ENCODE measurements at places on chromosomes 5 and 9. TPM values are rescaled to one million over a fixed set of nuclear protein-coding genes. Genes with fewer than 3 reads are reported as not detected.

DNA sequence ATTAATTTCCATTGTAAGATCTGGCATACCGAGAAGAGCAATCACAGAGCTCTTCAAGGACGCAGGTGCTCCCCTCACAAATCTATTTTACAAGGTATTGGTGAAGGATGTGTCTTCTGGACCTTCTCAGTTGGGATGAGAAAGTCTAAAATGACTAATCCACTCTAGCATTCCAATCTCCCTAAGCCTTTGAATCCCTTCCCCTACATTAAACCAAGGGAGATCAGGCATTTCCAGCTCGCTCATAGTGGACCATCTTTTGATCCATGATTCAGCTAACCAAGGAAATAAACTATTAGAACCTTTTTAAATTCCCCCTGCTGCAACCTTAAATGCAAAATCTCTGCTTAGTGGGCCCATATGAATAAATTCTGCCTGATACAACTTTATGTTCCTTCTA, 95.9 kb upstream of the FBN2 start:
- H3K27me3 ChIP-seq: no peaks in the 10 kb centered on the region
- H3K27ac ChIP-seq: no peak overlapping the region
- no peak overlapping the region for H3K4me3 ChIP-seq
- no peaks in the 10 kb centered on the region for H3K36me3 ChIP-seq
- no peaks in the 10 kb centered on the region for H3K4me1 ChIP-seq

- H3K27me3 ChIP-seq: no peaks in the 10 kb centered on the region
- H3K36me3 ChIP-seq: no peaks in the 10 kb centered on the region
- no peak overlapping the region for H3K4me3 ChIP-seq
These were observed 86.8 kb downstream of the KCNT1 start for GRCh38 chr9:135788576-135789300.

GRCh38 chr9:98533132-98533531, 175.6 kb downstream of the GABBR2 start:
- H3K36me3 ChIP-seq: no peaks in the 10 kb centered on the region
- H3K4me3 ChIP-seq: no peak overlapping the region
- peaks cover 6% of the 10 kb centered on the region for H3K27me3 ChIP-seq
- no peak for DNase-seq
- no peaks in the 10 kb centered on the region for H3K4me1 ChIP-seq

- DNase-seq: no peak
- H3K4me1 ChIP-seq: peaks cover 4% of the 10 kb centered on the region
- no peaks in the 10 kb centered on the region for H3K27me3 ChIP-seq
These were observed 140.5 kb upstream of the TUT7 start for GRCh38 chr9:86494644-86495111.

GRCh38 chr5:178902849-178903248, 7.1 kb downstream of the ZFP2 start:
- H3K4me1 ChIP-seq: no peaks in the 10 kb centered on the region
- no peaks in the 10 kb centered on the region for H3K27me3 ChIP-seq
- no peak overlapping the region for H3K27ac ChIP-seq
- no peak overlapping the region for H3K4me3 ChIP-seq

The SH3TC2 gene
- total RNA-seq: 1.4 TPM

The DCAF12 gene
- total RNA-seq: 48.7 TPM

The CDH9 gene
- not detected for total RNA-seq
